ENCODE measurements at places on chromosomes 7 and 10.

- no peak for DNase-seq
These were observed 69.9 kb downstream of the NKX6-2 start for GRCh38 chr10:132715776-132716680.

GRCh38 chr7:16652240-16652583 is 6.2 kb downstream of the BZW2 start:
- DNase-seq = no peak

DNA sequence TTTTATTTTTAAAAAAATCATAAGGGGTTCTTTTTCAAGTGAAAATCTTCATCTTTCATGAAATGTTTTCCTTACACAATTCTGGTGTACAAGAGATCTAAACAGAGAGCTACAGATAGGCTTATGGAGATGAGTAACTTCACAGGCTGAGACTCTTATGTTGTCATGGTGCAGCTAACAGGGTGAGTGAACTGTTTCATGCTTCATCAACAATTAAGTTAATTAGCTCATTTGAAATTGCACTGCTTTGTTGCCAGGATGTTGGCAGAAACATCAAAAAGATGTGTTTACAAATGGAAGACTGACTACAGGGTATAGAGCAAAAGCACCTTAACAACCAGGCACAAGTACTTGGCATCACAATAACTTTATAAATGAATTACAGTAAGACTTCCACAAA is 230.8 kb downstream of the FOXP2 start:
- DNase-seq = no peak

- peak; percentile 24 for DNase-seq
These were observed 291.3 kb downstream of the PTEN start for GRCh38 chr10:88154596-88155250.

- no peak for DNase-seq
These were observed 29.5 kb upstream of the CCNY start for GRCh38 chr10:35306852-35307251.

- no peak for DNase-seq
These were observed 5.7 kb upstream of the NDST2 start for GRCh38 chr10:73816917-73817729.

DNA sequence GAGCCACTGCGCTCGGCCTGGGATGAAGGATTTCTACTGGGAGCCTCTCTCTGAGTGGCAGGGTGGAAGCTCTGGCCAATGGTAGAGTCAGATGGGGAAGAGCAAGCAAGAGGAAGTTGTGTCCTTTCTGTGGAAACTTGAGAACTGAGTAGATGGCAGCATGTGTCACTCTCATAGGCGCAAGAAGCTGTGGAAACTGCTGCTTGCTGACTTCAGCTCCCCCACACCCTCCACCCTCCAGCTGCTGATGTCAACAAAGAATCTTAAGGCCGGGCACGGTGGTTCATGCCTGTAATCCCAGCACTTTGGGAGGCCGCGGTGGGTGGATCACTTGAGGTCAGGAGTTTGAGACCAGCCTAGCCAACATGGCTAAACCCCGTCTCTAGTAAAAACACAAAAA is 39.8 kb upstream of the SRGN start:
- DNase-seq = peak; percentile 97

- no peak for DNase-seq
These were observed 50.7 kb upstream of the RPA3 start for GRCh38 chr7:7768977-7769709.

GRCh38 chr7:41491308-41491707 is 211.6 kb downstream of the INHBA start:
- DNase-seq = no peak

DNA sequence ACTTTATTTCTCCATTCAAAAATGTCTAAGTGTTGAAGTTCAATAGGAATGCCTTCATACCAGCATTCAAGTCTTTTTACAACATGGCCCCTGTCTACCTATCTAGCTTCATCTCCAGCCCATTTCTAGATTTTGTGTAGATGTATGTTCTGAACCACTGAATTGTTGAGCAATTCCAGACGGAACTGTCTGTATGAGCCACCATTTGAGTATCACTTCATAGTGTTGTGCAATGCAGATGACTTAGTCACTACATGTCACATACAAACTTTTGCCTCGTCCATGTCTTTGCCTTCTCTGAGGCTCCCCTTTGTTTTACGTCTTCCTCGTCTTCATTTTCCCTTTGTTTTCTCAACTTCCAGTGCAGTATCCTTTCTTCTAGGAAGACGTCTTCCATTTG is 118.1 kb downstream of the INHBA start:
- peak; percentile 92 for DNase-seq

GRCh38 chr7:135964274-135964673 is 12.9 kb downstream of the MTPN start:
- DNase-seq = no peak

- DNase-seq = no peak
These were observed 48.3 kb upstream of the NRBF2 start for GRCh38 chr10:63084690-63085382.

GRCh38 chr7:4634166-4634565 is 47.9 kb upstream of the FOXK1 start:
- DNase-seq = peak; percentile 47

GRCh38 chr7:30925117-30925516 is 13.5 kb downstream of the AQP1 start:
- DNase-seq = no peak

DNA sequence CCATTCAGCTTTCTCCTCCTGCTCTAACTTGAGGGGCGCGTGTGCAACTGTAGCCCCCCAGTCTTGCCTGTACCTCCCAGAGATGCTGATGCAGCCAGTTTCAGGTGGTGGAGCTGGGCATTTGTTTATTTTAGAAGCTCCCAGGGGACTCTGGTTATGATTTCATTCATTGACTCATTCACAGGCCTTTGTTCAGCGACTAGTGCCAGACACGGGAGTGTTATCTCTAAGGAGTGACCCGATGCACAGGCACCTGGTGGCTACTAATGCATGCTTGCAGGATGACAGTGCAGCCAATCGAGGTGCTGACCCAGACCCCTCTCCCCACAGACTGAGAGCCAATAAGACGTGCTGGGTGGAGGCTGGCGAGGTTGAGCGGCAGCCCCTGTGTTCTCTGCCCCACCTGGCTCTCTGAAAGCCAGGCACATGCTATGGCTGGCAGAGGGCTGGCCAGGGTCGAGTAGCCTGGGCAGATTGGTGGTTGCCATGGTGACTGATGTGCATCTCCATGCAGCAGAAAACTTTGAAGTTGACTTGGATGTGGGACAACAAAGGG is 19.7 kb upstream of the SLC18A2 start:
- DNase-seq = no peak

- no peak for DNase-seq
These were observed 18.5 kb downstream of the BMS1 start for GRCh38 chr10:42801135-42801534.

DNA sequence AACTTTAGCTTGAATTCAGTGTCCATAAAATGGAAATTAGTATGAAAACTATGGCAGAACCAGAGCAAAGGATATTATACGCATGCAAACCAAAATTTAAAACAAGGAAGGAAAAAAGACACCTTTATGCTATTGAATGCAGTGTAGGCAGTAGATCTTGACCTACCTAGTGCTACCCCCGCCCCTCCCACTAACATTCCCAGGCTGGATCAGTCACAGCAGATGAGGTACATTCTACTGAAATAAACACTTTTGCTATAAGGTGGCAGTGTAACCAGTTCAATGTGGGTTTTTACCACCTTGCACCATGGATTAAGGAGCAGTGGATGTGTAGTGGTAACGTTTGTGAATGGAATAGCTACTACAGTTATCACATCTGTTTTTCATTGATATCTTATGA is 27.9 kb downstream of the SRI start:
- no peak for DNase-seq

GRCh38 chr7:133360201-133360600 is 107.3 kb downstream of the EXOC4 start:
- DNase-seq = no peak

DNA sequence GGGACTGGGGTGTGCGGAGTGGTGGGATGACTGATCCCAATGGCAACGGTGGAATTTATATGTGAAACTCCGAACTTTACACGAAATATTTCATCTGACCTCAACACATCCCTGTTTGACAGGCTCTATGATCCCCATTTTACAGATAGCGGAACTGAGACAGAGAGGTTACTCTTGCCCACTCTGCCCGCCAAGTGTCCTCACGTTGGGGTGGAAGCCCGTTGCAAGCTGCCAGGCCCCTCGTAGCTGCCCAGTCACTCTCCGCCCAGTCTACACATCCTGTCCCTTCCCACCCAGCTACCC is 397 bp upstream of the NFE2L3 start:
- DNase-seq = peak; percentile 76

GRCh38 chr7:101186844-101187428 is 6.8 kb upstream of the NAT16 start:
- peak; percentile 98 for DNase-seq

DNA sequence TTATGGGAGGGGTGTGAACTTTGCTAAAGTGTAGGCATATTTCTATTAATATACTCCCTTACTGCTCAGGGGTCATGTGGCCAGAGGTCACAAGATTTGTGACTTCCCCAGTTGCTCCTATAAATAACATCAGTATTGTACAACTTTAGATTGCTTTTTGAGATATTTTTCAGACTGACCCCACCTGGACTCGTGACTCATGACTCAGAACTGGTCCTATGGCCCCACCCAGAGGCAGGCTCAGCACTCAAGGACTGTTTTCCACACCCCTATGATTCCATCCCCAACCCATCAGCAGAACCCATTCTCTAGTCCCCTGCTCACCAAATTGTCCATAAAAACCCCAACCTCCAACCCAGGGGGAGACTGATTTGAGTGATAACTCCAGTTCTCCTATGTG is 2.7 kb upstream of the CUL2 start:
- DNase-seq = peak; percentile 55

DNA sequence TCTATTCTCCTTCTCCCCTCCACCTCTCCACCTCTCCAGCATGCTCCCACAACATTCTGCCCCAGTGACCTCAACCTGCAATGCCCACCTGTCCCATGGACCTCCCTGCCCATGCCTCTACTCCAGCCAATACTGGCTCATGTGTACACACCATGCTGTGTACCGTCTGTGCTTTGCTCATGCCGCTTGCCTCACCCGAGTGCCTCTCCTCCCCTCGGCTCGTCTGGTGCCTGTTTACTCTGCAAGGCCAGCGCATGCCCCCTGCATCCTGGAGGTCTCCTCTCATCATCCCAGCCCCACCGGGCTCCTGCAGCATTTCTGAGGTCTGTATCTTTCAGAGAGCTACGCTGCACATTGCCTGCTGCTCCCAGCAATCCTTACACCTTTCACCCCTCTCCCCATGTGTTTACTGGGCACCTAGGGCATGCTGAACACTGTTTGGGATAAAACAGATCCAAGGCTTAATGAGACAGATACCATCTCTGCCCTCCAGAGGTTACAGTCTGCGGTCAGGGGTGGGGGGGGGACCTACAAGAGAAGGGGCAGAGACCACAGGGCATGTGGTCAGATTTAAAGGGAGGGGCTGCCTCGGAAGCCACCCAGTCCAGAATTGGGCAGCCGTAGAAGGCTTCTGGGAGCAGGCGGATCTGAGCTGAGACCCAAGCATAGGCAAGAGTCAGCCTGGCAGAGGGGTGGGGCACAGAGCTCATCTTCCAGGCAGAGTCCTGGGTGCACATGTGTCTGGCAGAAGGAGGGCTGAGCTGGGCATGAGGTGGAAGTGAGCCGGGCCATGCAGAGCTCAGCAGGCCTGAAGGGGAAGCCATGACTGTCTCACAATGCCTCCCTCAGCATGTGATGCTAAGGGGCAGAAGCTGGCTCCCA is 29.6 kb upstream of the PSAP start:
- no peak for DNase-seq

GRCh38 chr7:91396-92175 is 100.8 kb upstream of the FAM20C start:
- no peak for DNase-seq

GRCh38 chr7:44401692-44402091 is 76.3 kb upstream of the CAMK2B start:
- DNase-seq = no peak

GRCh38 chr10:99532687-99533495 is at the start of gene NKX2-3:
Gene NKX2-3 (plus strand): TSS chr10:99532942. CDS start chr10:99533132, 190 bp downstream.
- DNase-seq = peak; percentile 55

DNA sequence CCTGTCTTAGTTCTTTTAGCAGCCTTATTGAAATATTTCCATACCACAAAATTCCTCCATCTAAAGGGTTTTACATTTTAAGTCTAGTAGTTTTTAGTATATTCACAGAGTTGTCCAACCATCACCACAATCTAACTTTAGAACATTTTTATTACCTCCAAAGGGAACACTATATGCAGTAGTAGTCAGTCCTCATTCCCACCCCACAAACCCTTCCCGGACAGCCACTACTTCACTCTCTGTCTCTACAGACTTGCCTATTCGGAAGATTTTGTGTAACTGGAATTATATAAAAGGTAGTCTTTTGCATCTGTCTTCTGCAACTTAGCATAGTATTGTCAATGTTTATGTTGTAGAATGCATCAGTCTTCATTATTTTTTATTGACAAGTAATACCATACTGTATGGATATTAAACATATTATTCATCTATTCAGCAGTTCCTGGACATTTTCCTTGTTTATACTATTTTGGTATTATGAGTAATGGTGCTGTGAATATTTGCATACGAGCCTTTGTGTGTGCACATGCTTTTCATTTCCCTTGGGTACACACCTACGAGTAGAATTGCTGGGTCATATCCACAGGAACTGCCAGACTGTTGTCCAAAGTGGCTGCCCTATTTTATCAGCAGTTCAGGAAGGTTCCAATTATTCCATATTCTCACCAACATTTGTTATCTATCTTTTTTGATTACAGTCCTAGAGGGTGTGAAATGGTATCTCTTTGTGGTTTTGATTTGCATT is 60.9 kb upstream of the LANCL2 start:
- no peak for DNase-seq

DNA sequence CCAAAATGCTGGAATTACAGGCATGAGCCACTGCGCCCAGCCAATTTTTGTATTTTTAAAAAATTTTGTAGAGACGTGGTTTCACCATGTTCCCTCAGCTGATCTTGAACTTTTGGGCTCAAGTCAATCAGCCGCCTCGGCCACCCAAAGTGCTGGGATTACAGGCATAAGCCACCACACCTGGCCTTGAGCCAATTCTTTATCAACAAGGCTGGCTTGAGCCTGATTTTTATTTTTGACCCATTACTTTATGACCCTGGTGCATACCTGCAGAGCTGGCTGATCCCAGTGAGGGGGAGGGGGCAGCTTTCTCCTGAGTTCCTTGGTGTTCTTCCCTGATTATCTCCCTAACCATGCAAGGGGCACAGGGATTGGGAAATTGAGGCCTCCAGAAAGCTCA is 15.8 kb upstream of the CPA1 start:
- no peak for DNase-seq

GRCh38 chr7:1040790-1041189 is 3.6 kb upstream of the GPR146 start:
- DNase-seq = no peak
